Osteoblast (primary cell): ENCODE measurements at places on chromosomes 12 and 14. TPM values are rescaled to one million over a fixed set of nuclear protein-coding genes. Genes with fewer than 3 reads are reported as not detected.
A peak's percentile ranks its signal among the peaks of the same experiment; 100 is the strongest.

The STXBP6 gene
- 2.9 and 5.8 TPM in 2 replicates for total RNA-seq

The PTPRQ gene
- 5.3 and 5.4 TPM in 2 replicates for total RNA-seq

The SLC8A3 gene
- total RNA-seq, result under 0.01 TPM in 2 replicates

The ABCB9 gene
- 11.9 and 13.0 TPM in 2 replicates for total RNA-seq

The UNC79 gene
- total RNA-seq, result under 0.01 TPM in 2 replicates

The GALNT4 gene
- total RNA-seq, result 9.4 and 11.5 TPM in 2 replicates

- DNase-seq, result no peak
- H3K36me3 ChIP-seq, result no peaks in the 10 kb centered on the region
- H3K27ac ChIP-seq, result no peak overlapping the region
- H3K4me3 ChIP-seq, result no peak overlapping the region
- H3K27me3 ChIP-seq, result no peaks in the 10 kb centered on the region
Measured at GRCh38 chr14:20278414-20278813, 27.3 kb downstream of the TTC5 start.

DNA sequence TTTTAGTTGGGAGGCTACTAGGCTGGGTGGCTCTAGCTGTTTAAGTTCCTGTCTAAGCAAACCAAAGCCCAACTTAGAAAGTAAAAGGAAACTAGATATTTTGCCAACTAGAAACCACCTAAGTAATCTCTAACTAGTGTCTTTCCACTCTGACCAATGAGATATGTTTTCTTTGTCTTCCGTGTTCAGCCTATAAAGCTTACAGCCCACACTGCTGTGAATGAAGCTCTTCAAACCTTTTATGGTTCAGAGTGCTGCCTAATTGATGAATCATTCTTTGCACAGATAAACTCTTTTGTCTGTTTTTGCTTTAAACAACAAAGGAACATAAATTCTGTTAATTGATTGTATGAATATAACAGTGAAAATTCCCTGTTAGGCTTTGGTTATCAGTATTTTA is 66.1 kb downstream of the FUT8 start:
- H3K36me3 ChIP-seq, result no peaks in the 10 kb centered on the region
- peak; percentile 72 for DNase-seq
- peaks cover 9% of the 10 kb centered on the region for H3K4me1 ChIP-seq

DNA sequence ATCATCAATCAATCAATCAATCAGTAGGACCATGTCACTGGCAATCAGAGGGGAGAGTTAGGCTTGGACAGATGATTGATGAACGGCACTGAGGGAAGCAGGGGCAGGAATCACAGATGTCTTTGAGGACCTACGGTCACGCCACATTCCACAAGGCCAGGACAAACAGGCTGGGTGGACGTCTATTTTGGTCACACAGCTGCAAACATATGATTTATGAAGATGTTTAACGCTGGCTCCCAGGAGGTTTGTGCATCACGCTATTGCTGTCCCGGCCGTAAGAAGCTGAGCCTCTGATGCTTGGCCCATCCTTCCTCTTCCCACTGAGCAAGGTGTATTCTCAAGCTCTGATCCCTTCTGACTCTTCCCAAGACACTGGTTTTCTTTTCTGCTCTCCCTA is 160.8 kb downstream of the FOXN3 start:
- H3K27ac ChIP-seq, result no peak overlapping the region
- H3K4me1 ChIP-seq, result no peaks in the 10 kb centered on the region
- H3K36me3 ChIP-seq, result no peaks in the 10 kb centered on the region

- H3K36me3 ChIP-seq, result no peaks in the 10 kb centered on the region
- peak; percentile 27 for DNase-seq
- peaks cover 29% of the 10 kb centered on the region for H3K4me1 ChIP-seq
Measured at GRCh38 chr14:55190906-55191202, 531 bp downstream of the DLGAP5 start.

DNA sequence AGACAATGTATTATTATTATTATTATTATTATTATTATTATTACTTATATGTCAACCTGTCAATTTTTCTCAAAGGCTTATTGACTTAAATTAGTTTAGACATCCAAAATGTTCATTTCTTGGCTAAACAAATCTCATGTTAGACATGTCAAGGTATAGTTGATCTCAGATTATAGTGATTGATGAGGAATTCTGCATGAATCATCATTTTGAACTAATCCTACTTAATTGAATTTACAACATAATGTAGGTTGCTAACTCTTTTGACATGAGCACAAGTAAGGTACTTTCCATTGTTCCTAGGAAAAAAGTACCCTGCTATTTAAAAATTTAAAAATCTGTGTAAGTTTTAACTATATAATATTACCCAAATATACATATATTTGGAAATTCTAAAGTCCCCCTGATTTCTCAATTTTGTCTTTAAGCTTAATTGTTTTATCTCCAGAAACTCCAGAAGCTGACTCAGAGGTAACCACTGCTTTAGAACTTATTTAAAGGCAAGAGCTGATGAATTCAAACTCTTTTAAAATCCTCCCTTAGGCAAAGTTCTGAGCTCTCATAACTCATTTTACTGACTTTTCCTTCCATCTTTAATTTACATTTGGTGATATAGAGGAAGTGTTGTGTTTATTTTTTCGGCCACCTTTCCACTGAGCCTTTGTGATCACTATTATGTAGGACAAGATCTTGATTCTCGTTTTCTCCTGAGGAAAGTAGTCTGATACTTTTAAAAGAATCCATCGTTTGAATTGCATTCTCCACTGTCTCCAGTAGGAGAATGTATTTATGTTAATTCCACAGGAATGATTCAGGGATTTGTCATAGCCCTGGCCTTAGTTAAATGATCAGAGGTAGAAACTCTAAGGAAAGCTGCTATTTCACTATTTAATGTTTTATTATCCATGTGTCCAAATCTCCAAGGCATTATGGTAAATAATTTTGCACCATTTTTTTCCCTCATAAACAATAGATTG is 1304.5 kb downstream of the AACS start:
- H3K4me1 ChIP-seq, result peaks cover 20% of the 10 kb centered on the region
- no peaks in the 10 kb centered on the region for H3K36me3 ChIP-seq
- H3K27me3 ChIP-seq, result no peaks in the 10 kb centered on the region

- H3K27me3 ChIP-seq, result no peaks in the 10 kb centered on the region
- H3K27ac ChIP-seq, result no peak overlapping the region
- no peaks in the 10 kb centered on the region for H3K36me3 ChIP-seq
- DNase-seq, result no peak
- peaks cover 1% of the 10 kb centered on the region for H3K4me1 ChIP-seq
Measured at GRCh38 chr12:42099433-42099832, 45.2 kb downstream of the GXYLT1 start.

GRCh38 chr14:51807356-51807755 is 53.1 kb upstream of the GNG2 start:
- no peaks in the 10 kb centered on the region for H3K4me1 ChIP-seq
- H3K27ac ChIP-seq, result no peak overlapping the region
- DNase-seq, result no peak
- H3K27me3 ChIP-seq, result peaks cover 5% of the 10 kb centered on the region

- no peaks in the 10 kb centered on the region for H3K36me3 ChIP-seq
- no peaks in the 10 kb centered on the region for H3K27me3 ChIP-seq
- H3K4me3 ChIP-seq, result no peak overlapping the region
- no peak overlapping the region for H3K27ac ChIP-seq
Measured at GRCh38 chr14:91298576-91298975, 54.1 kb upstream of the GPR68 start.

- H3K4me1 ChIP-seq, result no peaks in the 10 kb centered on the region
- H3K27ac ChIP-seq, result peak overlapping the region; percentile 98
- H3K36me3 ChIP-seq, result peaks cover 6% of the 10 kb centered on the region
- DNase-seq, result no peak
- H3K27me3 ChIP-seq, result no peaks in the 10 kb centered on the region
Measured at GRCh38 chr12:133129368-133130037, 571 bp downstream of the ZNF891 start.

GRCh38 chr12:1131811-1132224 is 140.8 kb downstream of the ERC1 start:
- no peak overlapping the region for H3K27ac ChIP-seq
- H3K4me3 ChIP-seq, result no peak overlapping the region
- DNase-seq, result no peak
- H3K4me1 ChIP-seq, result no peaks in the 10 kb centered on the region
- no peaks in the 10 kb centered on the region for H3K36me3 ChIP-seq

DNA sequence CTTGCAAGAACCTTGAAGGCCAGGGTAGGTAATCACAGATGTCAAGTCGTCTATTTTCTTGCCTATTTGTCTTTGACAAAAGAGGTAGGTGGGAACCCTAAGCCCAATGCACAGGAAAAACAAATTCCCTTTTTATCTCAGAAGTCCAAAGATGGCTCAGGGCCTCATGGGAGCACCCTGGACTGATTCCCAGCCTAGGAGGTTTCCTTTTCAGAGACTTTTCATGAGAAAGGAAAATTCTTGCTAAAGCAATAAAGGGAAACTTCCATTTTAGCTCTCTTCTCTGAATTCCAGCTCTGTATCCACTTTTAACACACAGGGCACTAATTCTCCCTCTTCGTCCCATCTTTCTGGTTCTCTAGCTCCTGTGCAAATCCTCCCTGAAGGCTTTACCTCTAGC is 1.2 kb downstream of the ZNF641 start:
- H3K27ac ChIP-seq, result peak overlapping the region; percentile 56
- peaks cover 16% of the 10 kb centered on the region for H3K4me1 ChIP-seq

DNA sequence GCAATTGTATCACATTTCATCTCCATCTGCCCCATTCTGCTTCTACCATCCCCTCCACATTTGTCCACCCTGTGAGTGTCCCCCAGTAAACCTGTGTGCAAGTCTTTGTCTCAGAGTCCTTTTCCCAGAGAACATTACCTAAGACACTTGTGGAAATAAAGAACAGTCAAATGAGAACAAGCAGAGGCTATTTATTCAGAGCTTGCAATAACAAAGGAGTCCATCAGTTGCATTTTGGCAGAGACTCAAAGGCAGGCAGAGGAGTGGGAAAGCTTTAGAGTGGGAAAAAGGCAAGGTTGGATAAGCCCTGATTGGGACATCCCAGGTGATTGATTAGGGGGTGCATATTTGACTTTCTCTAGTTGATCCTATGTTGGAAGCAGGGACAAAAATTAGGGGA is 18.2 kb upstream of the PPFIBP1 start:
- H3K36me3 ChIP-seq, result no peaks in the 10 kb centered on the region
- peaks cover 20% of the 10 kb centered on the region for H3K4me1 ChIP-seq
- no peak overlapping the region for H3K4me3 ChIP-seq
- H3K27ac ChIP-seq, result peak overlapping the region; percentile 85
- no peak for DNase-seq

- no peaks in the 10 kb centered on the region for H3K36me3 ChIP-seq
- DNase-seq, result no peak
- H3K4me3 ChIP-seq, result no peak overlapping the region
- H3K27me3 ChIP-seq, result no peaks in the 10 kb centered on the region
Measured at GRCh38 chr12:93683410-93683809, 6.2 kb downstream of the CRADD start.

GRCh38 chr14:97198813-97199212 is 401.6 kb downstream of the VRK1 start:
- no peaks in the 10 kb centered on the region for H3K4me1 ChIP-seq
- no peak overlapping the region for H3K4me3 ChIP-seq
- no peak for DNase-seq

- H3K27me3 ChIP-seq, result no peaks in the 10 kb centered on the region
- DNase-seq, result no peak
- H3K27ac ChIP-seq, result no peak overlapping the region
- H3K4me1 ChIP-seq, result no peaks in the 10 kb centered on the region
- no peaks in the 10 kb centered on the region for H3K36me3 ChIP-seq
Measured at GRCh38 chr12:23504641-23505399, 444.6 kb downstream of the SOX5 start.

DNA sequence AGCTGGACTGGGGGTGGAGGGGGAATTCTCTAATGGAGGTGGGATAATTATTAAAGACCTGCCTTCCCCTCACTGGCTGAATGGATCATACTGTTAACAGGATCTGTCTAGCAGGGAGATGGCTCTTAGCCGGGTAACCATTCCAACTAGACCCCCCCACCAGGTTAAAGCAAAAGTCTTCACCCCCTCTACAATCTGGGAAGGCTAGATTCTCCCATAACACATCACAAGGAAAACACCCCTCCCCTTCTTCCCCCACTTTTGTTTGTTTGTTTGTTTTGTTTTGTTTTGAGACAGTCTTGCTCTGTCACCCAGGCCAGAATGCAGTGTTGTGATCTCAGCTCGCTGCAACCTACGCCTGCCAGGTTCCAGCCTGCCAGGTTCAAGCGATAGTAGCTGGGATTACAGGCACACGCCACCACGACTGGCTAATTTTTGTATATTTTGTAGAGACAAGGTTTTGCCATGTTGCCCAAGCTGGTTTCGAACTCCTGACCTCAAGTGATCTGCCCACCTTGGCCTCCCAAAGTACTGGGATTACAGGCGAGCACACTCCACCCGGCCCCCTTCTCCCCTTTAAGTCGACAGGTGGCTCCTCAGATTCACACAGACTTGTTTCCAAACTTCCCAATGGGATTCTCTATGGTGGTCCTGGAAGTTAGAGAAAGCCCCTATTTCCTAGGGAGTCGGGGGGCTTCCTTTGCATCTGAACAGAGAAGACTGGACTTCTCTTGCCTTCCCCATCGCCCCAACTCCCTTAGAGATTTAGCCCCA is 3.5 kb upstream of the BAZ2A start:
- no peaks in the 10 kb centered on the region for H3K27me3 ChIP-seq
- peaks cover 15% of the 10 kb centered on the region for H3K36me3 ChIP-seq
- peak; percentile 75 for DNase-seq
- peak overlapping the region; percentile 28 for H3K27ac ChIP-seq

DNA sequence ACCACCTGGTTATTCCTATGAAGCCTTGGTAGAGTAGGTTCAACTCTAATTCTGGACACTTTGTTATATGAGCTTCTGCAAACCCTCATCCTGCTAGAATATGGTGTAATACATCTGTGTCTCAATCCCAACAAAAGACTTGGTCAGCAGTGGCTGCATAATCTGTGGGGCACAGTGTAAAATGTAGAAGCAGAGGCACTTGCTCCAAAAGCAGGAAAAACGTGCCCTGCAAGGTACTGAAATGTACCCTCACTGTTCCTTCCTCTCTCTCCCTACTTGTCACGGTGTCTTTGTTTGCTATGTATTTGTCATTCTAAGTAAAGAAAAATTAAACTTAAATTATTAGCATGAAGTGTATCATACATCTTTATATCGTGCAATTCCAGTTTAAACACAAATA is 267.9 kb downstream of the BCL11B start:
- no peaks in the 10 kb centered on the region for H3K36me3 ChIP-seq
- H3K27ac ChIP-seq, result no peak overlapping the region
- DNase-seq, result no peak
- no peak overlapping the region for H3K4me3 ChIP-seq
- H3K27me3 ChIP-seq, result no peaks in the 10 kb centered on the region

DNA sequence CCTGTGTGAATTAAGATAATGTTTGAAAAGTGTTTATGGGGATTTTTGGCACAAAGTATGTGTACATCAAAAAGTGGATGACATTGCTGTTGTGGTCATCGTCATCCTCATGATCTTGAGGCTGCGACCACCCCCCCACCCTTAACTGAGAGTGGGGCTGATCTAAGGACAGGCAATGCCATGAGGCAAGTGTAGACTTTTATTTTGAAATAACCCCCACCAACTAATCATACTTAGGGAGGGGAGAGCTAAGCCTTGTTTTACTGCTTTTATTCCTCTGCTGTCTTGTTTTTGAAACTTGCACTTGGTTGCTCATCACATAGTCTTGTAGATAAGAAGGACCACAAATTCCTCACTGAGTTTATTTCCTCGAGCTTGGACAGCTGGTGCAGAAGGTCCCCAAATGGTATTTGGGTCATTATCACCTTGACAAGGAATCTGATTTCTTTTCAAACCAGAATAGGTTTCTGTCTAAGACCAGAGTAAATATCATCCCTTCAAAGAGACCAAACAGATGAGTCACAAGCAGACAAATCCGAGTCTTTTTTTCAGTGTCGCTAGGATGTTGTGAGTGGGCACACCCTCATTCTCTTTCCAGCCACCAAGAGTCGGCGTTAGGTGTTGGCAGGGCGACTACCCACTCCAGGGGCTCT is 23.9 kb upstream of the SMOC1 start:
- no peak overlapping the region for H3K27ac ChIP-seq
- H3K4me3 ChIP-seq, result no peak overlapping the region
- H3K36me3 ChIP-seq, result no peaks in the 10 kb centered on the region
- no peak for DNase-seq
